ENCODE measurements at places on chromosomes 3 and 15.

GRCh38 chr15:48313216-48313615 lies 18.0 kb upstream of the DUT start:
- DNase-seq, result no peak

- DNase-seq, result no peak
These were observed 1035.9 kb downstream of the TUSC7 start for GRCh38 chr3:117745516-117745915.

DNA sequence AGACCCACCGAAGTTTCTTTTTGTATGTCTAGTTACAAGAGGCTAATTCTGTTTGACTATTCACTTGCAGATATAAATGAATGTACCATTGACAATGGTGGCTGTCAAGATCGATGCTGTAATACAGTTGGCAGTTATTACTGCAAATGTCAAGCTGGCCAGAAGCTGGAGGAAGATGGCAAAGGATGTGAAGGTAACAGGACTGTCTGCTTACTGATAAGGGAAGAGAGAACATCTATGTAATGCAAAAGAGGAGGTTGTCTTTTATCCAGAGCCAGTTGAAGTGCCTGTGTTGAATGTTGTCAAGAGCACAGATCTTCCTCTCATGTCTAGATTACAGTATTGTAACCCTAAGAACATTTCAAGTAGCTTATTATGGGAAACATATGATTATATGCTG lies 549.5 kb upstream of the GOLIM4 start:
- DNase-seq, result no peak

DNA sequence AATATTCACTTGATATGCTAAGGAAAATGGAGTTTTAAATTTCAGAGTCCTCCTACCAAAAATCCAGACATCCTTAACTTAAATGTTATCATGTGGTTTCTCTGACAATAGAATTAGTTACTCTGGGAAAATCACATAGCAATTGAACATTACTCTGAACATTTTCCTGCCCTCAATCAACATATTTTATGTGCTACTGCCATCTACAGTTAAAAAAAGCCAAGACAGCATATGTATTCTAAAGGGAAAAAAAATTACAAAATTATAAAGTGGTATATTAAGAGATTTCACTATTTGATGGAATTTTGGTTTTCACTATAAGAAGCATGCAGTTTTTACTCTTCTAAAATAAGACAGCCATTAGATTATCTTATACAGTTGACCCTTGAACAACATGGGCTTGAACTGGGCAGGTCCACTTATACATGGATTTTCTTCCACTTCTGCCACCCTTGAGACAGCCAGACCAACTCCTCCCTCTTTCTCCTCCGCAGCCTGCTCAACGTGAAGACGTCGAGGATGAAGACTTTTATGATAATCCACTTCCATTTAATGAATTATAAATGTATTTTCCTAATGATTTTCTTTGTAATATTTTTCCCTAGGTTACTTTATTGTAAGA lies 122.3 kb downstream of the ATP1B3 start:
- no peak for DNase-seq

DNA sequence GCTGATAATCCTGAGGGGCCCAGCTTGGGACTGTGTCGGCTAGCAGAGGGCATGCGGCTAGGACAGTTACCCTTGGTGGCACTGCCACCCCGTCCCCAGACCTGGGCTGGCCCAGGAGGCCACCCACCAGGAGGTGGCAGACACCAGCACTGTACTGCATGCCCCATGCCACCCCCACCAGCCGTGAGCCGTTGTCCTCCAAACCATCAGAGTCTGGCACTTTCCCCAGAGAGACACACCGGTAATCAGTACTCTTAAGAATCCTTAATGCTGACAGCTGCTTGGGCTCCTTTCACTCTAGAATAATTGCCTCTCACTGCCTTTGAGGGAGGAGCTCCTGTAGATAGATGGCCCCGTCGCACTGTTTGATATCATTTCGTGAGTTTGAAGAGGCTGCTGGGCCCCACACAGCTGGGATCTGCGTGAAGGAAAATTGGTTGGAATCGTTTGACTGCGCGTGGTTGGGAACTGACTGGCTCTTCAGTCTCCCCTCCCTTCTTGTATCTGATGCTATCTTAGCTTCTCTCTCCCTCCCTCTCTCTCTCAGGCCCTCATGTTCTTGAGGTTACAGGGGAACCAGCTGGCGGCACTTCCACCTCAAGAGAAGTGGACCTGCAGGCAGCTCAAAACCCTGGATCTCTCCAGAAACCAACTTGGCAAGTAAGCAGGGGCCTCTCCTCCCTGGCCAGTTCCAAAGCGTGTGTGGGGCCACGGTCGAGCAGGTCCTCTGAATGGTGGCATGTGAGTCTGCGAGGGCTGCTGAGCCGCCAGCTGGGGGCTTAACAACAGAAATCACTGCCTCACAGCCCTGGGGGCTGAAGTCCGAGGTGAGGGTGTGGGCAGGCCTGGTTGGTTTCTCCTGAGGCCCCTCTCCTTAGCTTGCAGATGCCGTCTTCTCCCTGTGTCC lies 94.9 kb downstream of the LRRK1 start:
- DNase-seq, result no peak

- no peak for DNase-seq
These were observed 190.1 kb downstream of the ZIC4 start for GRCh38 chr3:147216143-147216673.

- no peak for DNase-seq
These were observed 6.1 kb upstream of the CLSTN2 start for GRCh38 chr3:139928708-139929505.

GRCh38 chr3:196932600-196932999 lies 9.7 kb downstream of the NCBP2 start:
- no peak for DNase-seq

DNA sequence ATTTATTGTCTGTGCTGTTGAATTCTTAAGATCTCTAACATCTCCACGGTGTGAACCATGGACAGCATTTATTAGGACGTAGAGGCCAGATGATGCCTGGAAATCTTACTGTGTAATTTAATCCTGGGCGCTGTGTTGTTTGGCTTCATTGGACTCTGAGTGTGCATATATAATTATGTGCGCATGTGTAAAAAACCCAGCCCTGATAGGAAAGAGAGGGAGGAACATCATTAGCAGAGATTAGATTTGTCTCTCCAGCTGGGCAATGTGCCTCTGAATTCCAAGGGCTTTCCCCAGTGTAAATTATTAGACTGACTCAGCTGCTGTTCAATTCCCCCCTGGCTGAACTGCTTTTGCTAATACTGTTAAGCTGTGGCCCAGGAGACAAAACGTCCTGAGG lies 39.6 kb downstream of the MAP3K13 start:
- DNase-seq, result no peak

DNA sequence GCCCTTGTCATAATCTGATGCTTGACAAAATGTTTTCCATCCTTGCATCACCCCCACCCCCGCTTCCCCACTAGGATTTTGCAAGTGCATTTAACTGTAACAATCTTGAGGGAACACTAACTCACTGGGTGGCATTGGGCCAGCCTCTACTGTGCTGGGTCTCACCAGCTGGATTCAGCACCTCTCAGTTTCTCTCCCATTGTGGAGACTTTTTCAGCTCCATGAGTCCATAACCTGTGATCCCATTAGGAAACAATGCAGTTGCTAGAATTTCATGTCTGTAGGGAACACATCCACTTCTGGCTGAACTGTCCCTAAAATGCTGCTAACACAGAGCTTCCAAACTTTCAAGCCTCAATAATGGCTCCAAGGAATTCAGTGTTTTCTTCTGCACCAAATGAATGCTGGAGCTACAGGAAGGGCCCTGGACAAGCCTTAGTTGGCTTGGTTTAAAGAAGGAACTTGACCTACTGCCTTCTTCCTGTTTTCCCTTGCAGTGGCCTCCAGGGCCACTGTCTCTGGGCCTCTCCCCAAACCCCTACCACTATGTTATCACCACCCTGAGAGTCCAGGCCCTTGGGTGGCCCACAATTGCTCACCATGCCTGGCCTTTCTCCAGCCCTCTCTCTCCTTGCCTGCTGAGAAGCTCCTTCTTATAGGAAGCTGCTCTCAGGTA lies 15.6 kb downstream of the CYP19A1 start:
- DNase-seq, result no peak

DNA sequence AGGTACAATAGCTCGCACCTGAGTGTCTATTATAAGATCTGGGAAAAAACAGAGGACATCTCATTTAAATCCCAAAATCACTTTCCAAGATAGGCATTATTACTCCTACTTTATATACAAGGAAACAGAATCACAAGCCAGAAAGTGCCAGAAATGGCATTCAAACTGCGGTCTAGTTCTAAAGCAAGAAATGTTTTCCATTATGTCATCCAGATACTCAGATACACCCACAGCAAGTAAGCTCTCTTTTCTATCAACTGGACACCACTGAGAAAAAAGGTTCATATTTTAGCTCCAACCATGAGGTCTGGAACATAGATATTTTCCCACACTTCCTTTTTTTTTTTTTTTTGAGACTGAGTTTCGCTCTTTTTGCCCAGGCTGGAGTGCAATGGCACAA lies 8.1 kb downstream of the SLC33A1 start:
- no peak for DNase-seq

- peak; percentile 23 for DNase-seq
These were observed 87.7 kb upstream of the RASGRP1 start for GRCh38 chr15:38652183-38652794.

GRCh38 chr15:33068007-33068481 lies 126.5 kb downstream of the FMN1 start:
- peak; percentile 86 for DNase-seq

DNA sequence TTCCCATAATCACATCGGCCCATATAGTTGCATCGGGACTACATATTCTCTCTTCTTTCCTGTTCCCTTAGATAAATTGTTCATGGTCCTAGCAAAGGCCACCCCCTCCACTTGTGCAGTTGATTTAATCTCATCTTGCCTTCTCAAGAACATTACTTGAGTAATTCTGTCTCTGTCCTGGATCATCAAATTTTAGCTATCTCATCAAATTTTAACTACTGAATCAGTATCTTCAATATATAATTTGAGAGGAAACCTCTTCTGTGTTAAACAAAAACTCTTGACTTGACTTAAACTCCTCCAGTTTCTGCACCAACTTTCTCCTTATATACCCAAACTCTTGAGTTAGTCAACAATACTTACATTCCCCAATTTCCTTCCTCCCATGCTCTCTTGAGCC lies 4.2 kb upstream of the PRR23B start:
- DNase-seq, result no peak

- no peak for DNase-seq
These were observed 8.1 kb upstream of the DLG1 start for GRCh38 chr3:197306374-197307086.

GRCh38 chr15:62644889-62645742 lies 397.4 kb upstream of the TPM1 start:
- no peak for DNase-seq

Measured in Peyer's patch (tissue), 4 donors.